T follicular helper cell (primary cell): ENCODE measurements at places on chromosomes 13 and 19.

GRCh38 chr19:51410950-51411748 is 6.3 kb downstream of the SIGLEC10 start:
- no peak for DNase-seq

GRCh38 chr13:45773236-45773635 is 71.1 kb downstream of the CBY2 start:
- DNase-seq: no peak

GRCh38 chr19:1465191-1466016 is 13.6 kb downstream of the C19orf25 start:
- DNase-seq: no peak

DNA sequence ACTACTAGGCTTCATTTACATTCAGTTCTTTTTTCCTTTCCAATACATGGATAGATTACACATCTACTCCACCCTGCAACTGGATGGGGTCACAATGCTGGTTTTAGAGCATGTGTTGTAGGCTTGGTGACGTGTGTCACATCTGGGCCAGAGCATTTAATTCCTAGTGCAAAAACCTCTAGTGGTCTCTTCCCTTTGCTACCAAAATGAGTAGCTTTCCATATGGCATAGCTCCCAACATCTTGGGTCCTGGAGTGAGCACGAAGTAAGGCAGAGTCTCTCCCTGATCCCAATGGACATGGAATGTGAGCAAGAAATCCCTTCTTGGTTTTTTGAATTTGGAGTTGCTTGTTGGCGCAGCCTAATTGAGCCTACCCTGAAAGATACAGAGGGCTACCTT is 51.7 kb downstream of the TNFSF11 start:
- no peak for DNase-seq
